HL-60 (cell line): ENCODE measurements at places on chromosomes 4 and X.

DNA sequence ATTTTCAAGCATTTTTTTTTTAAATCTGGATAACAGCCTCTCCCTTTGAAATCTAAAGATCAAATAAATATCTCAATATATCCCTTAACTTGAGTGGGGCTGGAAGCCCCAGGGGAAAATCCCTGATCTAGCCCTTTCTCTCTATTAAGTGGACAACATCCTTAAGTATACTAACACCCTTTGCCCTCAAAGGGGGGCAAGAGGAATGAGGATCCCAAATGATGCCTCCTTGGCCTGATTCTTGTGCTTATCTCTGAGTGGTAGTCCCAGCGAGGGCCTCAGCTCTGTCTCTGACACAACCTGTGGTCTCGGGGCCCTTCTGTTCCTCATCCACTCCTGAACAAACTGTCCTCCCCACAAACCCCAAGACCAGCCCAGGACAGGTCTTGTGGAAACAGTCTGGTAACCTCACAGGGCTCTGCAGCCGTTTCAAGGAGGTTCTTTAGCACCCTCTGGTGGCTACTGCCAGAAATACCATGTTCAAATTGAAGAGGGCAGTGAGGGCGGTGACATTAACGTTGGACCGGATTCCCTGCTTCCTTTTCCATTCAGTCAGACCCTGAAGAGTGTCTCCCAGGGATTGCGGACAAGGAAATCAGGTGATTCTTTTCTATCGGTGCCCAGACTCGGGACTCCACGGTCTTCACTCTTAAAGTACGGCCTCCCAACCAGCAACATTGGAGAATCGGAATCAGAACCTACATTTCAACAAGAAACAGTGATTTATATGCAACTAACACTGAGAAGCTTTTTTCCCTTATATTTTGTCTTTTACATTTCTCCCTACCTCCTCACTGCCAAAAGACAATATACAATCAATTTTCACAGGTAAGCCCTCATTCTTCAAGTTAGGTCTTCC, 13.0 kb downstream of the CXCL13 start:
- DNase-seq, result peak; percentile 30

GRCh38 chrX:154398668-154399526, 720 bp downstream of the RPL10 start:
- DNase-seq, result peak; percentile 70

DNA sequence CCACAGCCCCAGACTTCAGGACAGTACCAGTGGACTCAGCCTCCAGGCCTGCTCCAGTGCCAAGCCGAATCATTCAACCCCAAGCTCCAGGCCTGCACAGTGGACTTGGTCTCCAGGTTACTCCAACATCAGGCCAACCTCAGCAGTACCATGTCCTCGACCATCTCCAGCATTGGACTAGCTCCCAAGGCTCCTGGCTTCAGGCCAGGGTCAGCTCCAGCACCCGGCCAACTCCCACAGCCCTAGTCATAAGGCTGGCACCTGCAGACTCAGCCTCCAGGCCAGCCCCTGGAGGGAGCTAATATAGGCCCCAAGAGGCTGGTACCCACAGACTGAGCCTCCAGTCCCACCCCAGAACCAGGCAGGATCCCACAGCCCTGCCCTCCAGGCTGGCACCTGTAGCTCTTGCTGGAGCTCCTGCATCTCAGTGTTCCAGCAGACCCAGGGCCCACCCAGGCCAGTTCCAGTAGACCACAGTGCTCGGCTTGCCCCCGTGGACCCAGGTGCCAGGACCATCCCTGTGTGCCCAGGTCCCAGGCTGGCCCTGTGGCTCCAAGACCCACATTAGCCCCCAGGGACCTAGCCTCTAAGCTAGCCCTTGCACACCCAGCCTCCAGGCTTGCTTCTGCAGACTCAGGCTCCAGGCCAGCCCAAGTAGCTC, 25.6 kb downstream of the ZMAT1 start:
- no peak for DNase-seq

GRCh38 chr4:70914631-70915030, 12.5 kb downstream of the MOB1B start:
- no peak for DNase-seq

- DNase-seq, result no peak
These were observed 17.2 kb downstream of the RASGEF1B start for GRCh38 chr4:81454499-81454898.

GRCh38 chr4:53682908-53683307, 91.6 kb upstream of the LNX1 start:
- no peak for DNase-seq

GRCh38 chrX:13226214-13226613, 93.6 kb downstream of the ATXN3L start:
- no peak for DNase-seq

DNA sequence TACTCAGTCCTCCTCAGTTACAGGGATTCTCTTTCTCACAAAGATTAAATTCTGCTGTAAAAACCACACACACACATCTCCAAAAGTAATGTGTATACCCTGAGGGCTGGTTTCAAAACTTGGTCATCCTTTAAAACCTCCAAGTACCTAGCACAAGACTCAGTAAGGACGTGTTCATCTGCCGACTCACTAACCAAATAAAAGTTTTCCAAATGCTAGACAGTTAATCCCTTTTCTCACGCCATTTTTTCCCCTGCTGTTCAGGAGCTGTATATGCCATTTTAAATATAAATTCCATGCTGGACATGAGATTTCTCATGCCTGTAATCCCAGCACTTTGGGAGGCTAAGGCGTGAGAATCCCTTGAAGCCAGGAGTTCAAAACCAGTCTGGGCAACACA, 3.9 kb upstream of the SAT1 start:
- DNase-seq, result no peak

- DNase-seq, result no peak
These were observed 395.0 kb downstream of the PCDH10 start for GRCh38 chr4:133544097-133544496.

- no peak for DNase-seq
These were observed 63.8 kb upstream of the ENPP6 start for GRCh38 chr4:184281231-184282139.

- DNase-seq, result peak; percentile 66
These were observed 5.9 kb downstream of the LAMP2 start for GRCh38 chrX:120463241-120463640.

GRCh38 chr4:5381961-5382441, 326.4 kb downstream of the EVC2 start:
- DNase-seq, result no peak

DNA sequence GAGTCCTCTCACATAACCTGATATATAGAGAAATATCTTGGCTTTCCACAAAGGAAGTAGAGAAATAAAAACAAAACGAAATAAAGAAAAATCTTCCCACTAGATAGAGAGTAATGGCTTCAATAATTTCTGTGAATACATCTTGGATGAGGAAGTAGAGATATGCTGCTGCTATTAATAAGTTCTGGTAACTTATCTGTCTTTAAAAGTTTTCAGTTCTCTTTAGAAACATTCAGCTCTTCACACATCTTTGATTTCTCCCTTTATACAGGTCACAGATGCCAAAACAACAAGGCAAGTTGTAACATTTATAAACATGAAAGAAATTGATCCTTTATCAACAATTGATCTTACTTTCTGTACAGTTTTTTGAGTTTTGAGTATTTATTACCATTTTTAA, 615.8 kb downstream of the TRAM1L1 start:
- DNase-seq, result no peak

- no peak for DNase-seq
These were observed 600.3 kb downstream of the SPRY1 start for GRCh38 chr4:123996718-123997510.

DNA sequence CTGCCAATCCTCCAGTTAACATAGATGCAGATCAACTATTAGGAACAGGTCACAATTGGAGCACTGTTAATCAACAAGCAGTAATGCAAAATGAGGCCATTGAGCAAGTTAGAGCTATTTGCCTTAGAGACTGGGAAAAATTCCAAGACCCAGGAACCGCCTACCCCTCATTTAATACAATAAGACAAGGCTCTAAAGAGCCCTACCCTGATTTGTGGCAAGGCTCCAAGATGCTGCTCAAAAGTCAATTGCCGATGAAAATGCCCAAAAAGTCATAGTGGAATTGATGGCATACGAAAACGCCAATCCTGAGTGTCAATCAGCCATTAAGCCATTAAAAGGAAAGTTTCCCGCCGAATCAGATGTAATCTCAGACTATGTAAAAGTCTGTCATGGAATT, 20.5 kb upstream of the TRIM61 start:
- DNase-seq, result no peak

DNA sequence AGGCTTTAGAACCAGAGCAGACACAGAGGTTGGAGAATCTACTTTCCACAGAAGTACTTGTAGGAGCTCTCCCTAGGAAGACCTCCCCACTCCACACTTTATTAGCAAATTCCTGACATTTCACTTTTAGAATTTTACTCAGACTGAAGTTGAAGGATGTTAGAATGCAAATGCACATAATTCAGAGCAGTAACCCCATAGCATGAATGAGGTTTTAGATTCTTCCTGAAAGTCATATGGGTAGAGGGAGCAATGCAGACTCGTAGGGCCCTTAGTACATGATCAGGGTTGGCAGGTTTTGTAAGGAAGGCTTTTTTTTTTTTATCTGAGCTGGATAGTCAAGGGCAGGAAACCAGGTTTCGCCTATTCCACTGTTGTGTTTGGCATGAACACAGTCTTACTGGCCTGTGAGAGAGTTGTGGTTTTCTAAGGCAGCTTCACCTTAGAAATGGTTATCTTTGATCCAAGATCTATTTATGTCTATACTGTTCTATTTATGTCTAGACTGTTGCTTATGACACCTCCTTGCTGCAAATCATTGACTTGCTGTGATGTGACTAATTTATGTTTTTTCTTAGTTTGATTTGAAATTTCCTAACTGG, 48.9 kb downstream of the SPATA18 start:
- no peak for DNase-seq

DNA sequence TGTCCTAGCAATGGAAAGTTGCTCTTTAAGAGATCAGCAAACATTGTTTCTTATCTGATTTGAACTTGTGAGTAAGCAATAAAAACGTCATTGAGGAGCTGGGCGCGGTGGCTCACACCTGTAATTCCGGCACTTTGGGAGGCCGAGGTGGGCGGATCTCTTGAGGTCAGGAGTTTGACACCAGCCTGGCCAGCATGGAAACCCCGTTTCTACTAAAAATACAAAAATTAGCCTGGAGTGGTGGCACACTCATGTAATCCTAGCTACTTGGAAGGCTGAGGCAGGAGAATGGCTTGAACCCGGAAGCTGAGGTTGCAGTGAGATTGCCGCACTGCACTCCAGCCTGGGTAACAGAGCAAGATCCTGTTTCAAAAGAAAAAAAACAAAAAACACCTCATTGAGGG, 11.2 kb upstream of the PLAC8 start:
- no peak for DNase-seq

DNA sequence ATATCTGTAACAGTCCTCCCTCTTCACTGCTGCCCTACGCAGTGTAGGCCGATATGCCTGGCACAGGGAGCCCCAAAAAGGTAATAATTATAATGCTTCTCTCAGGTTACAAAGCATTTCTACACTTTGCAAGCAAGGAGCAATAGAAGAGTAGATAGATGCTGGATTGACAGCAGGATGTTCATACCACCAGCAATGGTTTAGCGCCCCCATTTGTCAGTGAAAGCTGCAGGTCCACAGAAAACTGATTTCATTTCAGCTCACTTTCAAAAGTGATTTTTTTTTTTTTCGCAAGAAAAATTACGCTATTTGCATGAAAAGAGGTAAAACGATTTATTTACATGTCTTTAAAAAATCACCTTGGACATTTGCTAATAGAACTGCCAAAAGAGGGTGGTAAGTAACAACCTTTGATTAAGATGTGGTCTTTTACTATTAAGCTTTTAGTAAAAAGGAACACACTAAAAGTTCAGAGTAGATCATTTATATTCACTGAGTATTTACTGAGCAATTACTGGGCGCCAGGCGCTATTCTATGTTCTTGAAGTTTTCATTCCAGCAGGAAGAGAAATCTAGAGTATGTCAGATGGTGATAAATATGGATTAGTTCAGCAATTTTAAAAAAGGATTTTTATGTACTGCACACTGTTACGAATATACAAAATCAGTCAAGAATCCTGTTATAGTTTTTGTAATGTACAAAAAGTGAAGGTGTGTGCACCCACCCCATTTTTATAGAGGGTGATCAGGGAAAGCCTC, 34.4 kb downstream of the HPF1 start:
- no peak for DNase-seq

GRCh38 chrX:140091125-140091886, 126.0 kb upstream of the CXorf66 start:
- no peak for DNase-seq

GRCh38 chr4:17112292-17112659, 213.8 kb upstream of the LDB2 start:
- no peak for DNase-seq

DNA sequence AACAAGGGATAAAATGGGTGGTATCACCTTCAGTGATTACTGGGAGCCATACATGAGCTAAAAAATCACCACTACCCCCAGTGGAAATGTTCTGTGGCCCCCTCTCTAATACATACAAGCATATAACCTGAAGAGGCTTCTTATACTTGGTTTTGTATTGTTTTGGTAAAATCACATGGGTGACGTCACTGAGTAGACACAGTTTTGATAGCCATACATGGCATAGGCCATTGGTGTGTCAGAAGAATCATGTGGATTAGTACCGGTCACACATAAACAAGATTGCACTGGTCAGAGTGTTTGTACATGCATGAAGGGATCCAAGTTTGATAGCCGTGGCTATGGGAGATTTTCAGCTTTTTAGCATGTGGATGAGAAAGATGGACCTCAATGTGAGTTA, 131.9 kb upstream of the RADX start:
- DNase-seq, result no peak

DNA sequence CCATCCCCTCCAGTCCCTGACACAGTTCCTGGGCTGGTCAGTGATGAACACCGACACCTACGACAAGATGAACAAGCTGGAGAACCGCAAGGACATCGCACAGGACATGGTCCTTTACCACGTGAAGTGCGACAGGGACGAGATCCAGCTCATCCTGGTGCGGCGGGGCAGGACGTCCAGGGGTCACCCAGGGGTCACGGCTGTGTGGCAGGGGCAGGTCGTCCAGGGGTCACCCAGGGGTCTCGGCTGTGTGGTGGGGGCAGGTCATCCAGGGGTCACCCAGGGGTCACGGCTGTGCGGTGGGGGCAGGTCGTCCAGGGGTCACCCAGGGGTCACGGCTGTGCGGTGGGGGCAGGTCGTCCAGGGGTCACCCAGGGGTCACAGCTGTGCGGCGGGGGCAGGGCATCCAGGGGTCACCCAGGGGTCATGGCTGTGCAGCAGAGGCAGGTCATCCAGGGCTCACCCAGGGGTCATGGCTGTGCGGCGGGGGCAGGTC, 16.7 kb downstream of the ATP5ME start:
- DNase-seq, result no peak

- DNase-seq, result no peak
These were observed 106.4 kb downstream of the ABLIM2 start for GRCh38 chr4:8052160-8052691.

GRCh38 chr4:182869697-182870096, 47.5 kb downstream of the DCTD start:
- DNase-seq, result no peak

- peak; percentile 88 for DNase-seq
These were observed 433 bp upstream of the COQ2 start for GRCh38 chr4:83285055-83285407.

DNA sequence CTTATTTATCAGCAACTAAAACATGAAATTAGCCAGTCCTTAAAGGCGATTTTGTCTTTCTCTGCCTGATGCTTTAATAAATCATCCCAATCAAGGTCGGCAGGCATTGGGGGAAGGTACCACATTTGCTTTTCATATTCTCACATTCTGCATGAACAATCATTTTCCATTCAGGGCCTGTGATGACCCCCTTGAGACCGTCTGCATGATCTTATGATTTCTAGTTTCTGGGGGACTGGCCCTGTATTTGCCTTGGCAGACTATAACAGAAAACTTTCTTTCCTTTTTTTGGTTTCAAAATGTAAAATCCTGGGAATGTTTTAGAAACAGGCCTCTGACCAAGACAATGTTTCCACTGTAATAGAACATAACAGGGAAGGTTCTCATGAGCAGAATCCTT, 296.8 kb downstream of the IDS start:
- no peak for DNase-seq
